Right hindlimb (tissue), 1 donor: ENCODE measurements at places on chromosomes 13 and 19.

- peak; percentile 62 for DNase-seq
These were observed 394.3 kb downstream of the FOXO1 start for GRCh38 chr13:40271931-40272775.

DNA sequence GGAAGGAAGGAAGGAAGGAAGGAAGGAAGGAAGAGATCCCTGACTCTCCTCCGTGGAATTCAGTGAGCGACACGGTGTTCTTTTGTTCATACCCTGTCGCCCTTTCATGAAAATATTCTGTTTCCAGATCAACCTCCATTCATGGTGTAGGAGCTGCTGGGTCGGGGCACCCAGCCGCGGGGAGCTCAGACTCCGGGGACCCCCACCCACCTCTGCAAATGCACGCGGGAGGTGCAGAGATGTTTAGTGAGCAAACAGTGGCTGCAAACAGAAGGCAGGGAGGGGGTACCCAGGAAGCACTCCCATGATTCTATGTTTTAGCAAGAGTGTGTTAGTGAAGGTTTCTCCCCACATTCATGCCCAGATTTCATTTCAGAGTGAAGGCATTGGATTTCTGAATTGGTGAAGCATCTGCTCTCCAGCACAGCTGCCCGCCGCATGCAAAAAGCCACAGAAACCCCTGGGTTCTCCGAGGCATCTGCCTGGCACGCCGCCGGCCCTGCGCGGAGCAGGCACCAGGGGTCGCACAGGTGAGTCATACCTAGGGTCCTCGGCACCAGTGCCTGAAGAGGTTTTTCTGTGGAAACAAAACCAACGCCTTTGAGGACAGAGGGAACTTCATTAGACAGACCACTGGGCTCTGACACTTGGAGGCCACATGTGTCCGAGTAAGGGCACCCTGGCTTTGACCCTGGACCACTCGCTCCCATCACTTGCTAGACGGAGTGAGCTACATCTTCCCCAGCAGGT is 80.6 kb downstream of the ZNF557 start:
- no peak for DNase-seq

DNA sequence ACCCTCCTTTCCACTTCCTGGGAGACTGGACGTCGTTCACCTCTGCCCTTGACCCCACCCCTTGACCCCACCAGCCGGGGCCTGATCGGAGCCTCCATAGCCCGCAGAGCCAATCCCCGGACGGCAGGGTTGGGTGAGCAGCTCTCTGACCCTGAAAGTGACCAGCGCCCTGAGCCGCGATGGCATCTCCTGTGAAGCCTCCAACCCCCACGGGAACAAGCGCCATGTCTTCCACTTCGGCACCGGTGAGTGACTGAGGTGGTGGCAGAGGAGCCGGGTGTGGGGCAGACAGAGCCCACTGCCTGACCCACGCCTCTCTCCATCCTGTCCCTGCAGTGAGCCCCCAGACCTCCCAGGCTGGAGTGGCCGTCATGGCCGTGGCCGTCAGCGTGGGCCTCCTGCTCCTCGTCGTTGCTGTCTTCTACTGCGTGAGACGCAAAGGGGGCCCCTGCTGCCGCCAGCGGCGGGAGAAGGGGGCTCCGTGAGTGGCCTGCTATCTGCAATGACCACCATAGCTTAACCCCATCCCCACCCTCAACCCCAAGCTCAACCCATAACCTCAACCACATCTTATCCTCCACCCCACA is 10.4 kb downstream of the BCAM start:
- DNase-seq, result no peak

GRCh38 chr19:46919324-46919723 is 58.5 kb downstream of the ARHGAP35 start:
- no peak for DNase-seq

DNA sequence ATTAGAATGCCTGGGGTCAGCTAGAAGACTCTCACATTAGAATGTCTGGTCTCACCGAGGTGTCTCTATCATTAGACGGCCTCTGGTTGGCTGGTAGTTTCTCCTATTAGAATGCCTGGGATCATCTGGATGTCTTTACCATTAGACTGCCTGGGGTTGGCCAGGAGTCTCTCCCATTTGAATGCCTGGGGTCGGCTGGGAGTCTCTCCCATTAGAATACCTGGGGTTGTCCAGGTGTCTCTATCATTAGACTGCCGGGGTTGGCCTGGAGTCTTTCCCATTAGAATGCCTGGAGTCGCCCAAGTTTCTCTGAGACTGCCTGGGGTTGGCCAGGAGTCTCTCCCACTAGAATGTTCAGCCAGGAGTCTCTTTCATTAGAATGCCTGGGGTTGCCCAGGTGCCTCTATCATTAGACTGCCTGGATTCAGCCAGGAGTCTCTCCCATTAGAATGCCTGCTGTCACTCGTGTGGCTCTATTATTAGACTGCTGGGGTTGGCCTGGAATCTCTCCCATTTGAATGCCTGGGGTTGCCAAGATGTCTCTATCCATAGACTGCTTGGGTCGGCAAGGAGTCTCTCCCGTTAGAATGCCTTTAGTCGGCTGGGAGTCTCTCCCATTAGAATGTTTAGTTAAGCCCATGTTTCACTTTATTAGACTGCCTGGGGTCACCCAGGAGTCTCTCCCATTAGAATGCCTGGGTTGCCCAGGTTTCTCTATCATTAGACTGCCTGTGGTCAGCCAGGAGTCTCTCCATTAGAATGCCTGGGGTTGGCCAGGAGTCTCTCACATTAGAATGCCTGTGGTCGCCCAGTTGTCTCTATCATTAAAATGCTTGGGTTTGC is 1467.8 kb downstream of the UQCRFS1 start:
- no peak for DNase-seq

DNA sequence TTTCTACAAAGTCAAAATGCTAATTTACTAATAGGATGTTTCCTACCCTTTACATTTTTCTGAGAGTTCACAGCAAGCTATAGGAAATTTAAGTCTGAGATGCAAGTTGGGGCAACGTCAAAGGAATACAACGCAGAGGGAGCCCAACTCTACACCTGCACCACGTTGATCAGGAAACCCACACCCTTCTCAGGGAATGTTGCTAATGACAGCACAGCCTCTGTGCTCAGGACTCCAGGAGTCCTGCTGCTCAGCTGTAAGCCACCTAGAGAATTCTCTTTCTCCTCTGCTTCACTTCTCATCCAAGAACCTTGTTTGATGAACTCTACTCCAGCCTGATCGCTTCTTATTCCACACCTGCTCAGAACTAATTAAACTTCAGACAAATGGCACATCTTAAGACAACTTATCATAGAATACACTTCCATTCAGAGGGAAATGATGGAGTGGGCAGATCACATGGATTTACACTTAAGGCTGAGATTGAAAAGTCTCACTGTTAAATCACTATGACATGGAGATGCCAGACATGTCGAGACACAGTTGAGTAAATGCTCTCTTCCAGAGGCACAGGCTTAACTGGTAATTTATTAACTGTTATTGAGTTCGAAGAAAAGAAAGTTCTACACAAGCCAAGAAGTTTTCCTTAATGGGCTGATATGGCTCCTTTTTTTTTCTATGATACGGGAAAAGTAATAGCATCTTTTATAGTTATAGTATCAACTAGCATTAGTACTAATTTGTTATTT is 811.6 kb upstream of the ARGLU1 start:
- DNase-seq, result no peak

DNA sequence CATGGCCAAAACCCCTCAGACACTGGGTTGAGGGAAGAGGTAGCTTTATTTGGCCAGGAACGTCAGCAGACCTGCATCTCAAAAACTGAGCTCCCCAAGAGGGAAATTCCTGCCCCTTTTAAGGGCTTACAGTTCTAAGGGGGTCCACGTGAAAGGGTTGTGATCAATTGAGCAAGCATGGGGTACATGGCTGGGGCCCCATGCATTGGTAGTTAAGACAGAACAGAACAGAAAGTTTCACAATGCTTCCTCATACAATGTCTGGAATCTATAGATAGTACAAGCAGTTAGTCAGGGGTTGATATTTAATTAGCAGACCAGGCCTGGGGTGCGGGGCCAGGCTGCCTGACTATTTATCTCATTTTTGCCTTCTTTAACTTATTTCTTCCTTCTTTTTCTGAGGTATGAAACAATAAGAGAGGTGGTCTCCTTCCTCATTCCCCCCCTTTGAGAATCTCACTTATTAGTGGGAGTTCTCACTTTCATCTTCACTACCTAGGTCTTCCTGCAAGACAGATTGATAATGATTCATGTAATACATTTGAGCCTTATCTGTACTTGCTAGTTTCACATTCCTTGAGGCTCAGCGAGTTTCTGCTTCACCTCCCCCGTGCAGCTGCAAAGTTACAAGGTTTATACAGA is 84.8 kb downstream of the SLC25A15 start:
- DNase-seq, result no peak

- peak; percentile 68 for DNase-seq
These were observed 926 bp downstream of the PRR12 start for GRCh38 chr19:49591731-49592485.

DNA sequence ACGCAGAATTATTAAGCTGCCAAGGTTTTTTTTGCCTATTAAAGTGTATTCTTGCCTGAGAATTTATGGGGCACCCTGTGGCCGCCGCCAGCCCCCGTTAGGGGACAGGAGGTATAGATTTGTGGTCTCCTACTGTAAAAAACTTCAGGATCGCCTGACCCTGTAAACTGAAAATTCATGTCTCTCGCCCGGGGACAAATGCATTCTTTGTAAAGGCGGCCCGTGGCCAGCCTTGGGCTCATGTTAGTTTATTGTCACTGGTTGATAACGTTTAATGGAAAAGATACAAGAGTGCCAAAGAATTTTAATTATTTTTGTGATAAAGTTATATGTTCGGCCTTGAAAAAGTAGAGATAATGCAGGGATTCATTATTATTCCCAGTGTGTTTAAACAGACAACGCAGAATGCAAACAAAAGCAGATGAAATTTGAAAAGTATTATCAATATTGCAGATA is 141.7 kb downstream of the URI1 start:
- no peak for DNase-seq

- DNase-seq, result no peak
These were observed 597.9 kb upstream of the PCDH9 start for GRCh38 chr13:67827992-67828391.

- no peak for DNase-seq
These were observed 5.0 kb downstream of the SIGLEC9 start for GRCh38 chr19:51129716-51130115.

GRCh38 chr13:105410602-105411001 is 1124.9 kb downstream of the EFNB2 start:
- DNase-seq, result peak; percentile 32

DNA sequence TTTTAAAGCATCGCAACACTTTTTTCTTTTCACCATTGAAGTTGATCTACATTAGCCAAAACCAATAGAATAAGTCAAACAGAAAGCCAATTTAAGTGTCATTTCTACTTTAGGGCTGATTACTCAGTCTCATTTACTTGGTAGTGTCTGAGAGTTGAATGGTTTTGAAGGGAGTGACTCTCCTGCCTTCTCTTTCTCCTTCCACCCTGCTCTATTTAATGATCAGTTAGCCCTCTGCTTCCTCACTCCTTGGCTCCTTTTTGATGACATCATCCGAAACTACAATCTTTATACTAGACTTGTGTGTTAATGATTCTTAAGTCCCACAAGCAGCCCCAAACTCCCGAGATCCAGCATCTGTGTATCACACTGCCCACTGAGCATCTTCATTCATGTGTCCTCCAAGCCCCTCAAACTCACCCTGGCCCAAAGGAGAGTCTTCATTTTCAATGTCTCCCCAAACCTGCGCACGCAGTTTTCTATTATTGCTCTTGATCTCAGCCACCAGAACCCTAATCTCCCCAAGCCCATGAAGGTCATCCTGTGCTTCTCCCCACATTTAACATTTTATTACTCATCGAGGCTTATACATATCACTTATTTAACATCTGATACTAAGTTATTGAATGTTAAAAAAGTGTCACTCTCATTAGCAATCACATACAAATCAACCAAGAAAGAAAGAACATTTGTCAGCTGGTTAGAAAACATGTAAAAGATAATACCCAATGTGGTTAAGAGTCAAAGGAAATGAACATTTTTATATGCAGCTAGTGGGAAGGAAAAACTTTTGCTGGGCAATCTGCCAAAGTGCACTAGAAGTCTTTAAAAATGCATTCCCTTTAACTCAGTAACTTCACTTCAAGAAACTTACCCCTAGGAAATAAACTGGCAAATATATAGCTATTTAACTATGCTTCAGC is 32.2 kb upstream of the ARGLU1 start:
- peak; percentile 61 for DNase-seq

- no peak for DNase-seq
These were observed 290.4 kb downstream of the TSHZ3 start for GRCh38 chr19:31058676-31059340.

DNA sequence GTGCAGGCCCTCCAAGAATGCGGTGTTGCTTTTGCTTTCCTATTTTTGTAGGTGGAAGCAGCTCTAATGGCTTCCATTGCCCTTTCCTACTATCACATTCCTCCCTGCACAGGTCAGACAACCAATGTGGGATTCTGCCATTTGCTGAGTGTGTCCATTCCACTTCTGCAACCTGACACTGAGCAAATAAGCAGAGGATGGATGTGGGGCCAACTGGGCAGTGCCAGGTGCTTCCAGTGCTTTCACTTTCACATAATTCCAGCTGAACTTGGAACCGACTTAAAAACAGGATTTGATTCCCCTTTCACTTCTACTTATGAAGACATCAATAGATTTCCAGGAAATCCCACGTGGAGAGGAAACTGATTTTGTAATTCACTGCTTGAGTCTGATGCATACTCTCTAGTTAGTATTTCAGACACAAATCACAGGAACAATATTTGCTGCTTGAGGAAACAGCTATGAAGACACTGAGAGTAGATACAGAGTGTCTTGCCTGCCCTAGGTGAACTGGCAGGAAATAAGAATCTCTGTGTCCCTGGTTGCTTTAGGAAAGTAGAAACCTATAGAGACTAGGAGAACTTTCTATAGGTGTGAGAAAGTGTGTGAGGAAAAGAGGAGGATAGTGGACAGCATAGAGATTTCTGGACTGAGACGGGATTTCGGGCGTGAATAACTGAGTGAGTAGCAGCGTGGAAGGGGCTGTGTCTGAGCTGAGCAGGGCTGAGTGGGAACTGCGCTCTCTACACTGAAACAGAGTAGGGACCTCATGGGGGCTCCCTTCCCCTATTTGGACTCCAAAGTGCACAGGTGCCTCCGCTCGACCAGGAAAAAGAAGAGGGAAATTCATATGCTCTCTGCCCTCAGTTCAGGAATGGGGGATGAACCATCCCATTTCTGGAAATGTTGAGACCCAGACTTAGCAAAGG is 22.5 kb downstream of the LGALS16 start:
- DNase-seq, result peak; percentile 18

GRCh38 chr19:51766461-51766860 is 5.5 kb downstream of the FPR2 start:
- no peak for DNase-seq

DNA sequence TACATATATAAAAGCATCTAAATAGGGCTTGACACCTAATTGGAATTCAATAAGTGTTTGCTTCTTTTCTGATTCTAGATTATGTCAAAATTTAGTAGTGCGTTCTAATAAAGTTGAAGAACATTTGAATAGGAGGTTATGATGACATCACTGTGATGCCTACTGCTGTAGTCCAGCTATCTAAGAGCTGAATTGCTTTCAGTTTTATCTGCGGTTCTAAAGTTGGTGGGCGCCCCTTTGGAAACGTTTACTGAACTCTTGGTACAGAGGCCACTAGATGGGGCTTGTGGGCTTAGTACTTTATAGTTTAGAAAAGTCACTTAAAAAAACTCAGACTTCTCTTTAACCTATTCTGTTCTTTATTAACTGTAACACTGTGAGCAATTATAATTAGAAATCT is 776.9 kb downstream of the GPC5 start:
- peak; percentile 18 for DNase-seq
